ENCODE measurements at places on chromosomes 2 and 18.

DNA sequence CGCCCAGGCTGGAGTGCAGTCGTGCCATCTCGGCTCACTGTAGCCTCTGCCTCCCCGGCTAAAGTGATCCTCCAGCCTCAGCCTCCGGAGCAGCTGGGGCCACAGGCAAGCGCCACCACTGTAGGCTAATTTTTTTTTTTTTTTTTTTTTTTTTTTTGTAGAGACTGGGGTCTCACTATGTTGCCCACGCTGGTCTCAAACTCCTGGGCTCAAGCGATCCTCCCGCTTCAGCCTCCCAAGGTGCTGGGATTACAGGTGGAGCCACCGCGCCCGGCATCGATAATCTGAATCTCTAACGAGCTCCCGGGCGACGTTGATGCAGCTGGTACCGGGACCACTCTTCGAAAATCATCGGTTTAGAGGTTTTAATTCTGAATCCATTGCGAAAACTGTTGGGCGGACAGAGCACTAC lies 520 bp upstream of the CYP20A1 start:
- DNase-seq = no peak

GRCh38 chr2:160351956-160352355 lies 141.7 kb downstream of the RBMS1 start:
- no peak for DNase-seq

DNA sequence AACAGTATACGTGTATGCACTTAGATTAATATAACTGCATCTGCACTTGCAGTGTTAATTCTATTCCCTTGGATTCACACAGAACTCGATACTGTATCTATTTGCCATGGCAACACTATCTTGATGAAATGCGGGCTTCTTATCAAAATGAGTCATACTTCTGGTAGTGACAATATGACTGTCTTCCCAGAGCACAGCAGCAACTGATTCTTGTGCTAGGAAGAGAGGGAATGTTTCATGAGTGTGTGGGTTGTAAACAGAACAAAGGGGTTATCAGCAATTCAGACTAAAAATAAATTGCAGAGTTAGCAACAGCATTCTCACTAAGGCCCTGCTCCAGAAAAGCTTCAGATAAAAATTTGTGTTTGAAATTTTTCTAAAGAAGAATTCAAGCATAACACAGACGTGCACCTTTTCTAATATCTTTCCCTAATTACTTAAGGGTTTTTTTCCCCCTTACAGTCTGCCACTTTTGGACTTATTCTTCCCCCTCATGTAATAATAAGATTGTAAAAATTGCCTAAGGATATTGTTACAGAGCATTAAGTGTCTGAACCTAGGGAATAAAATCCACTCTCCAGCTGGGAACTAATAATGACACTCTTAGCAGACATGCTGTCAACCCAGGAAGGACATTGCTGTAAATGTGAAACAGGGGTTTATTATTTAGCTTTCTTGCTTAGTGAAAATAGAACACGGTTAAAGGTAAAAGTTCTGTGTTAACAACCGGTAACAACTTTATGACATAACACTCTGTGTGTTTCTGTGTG lies 99.9 kb upstream of the SLC38A11 start:
- DNase-seq = no peak

DNA sequence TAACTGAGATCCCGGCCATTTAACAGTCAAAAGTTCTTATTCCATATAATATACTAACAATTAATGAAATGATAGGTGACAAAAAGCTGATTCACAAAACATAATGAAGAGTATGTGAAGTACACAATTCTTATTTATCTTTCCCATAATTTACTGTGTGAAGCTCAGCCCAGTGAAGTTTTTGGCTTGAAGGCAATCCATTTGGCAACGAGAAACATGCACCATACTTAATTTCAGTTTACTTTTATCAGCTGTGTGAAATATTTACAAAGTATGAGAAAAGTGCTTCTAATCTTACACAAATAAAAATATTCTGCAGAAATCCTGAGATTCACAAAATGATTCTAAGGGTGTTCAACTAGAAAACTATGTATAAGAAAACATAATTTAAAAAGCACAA lies 12.3 kb downstream of the FAM98A start:
- no peak for DNase-seq

DNA sequence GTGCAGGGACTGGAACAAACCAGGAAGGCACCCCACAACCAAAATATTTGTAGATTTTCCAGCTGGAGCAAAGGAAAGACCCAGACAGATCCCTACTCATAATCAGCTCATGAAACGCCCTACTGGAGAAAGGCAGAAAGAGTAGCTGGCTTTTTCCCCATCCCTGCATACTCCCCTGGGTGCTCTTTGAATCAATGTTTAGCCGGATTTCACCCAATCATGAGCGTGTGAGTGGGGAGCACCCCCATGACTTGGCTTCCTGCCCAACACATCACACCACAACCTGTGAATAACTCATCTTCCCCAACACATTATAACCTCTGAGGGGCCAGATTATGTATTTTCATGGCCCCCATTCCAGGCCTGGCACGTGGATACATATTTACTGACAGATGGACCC lies 35.1 kb upstream of the SLC14A1 start:
- no peak for DNase-seq

GRCh38 chr2:224104668-224105386 lies 65.7 kb upstream of the SERPINE2 start:
- DNase-seq = no peak

GRCh38 chr2:109279243-109279860 lies 150.3 kb downstream of the SH3RF3 start:
- DNase-seq = no peak

GRCh38 chr2:84817239-84817655 lies 63.6 kb downstream of the TRABD2A start:
- DNase-seq = no peak

- DNase-seq = no peak
Observed at GRCh38 chr2:55951533-55951932, 28.0 kb upstream of the EFEMP1 start.

DNA sequence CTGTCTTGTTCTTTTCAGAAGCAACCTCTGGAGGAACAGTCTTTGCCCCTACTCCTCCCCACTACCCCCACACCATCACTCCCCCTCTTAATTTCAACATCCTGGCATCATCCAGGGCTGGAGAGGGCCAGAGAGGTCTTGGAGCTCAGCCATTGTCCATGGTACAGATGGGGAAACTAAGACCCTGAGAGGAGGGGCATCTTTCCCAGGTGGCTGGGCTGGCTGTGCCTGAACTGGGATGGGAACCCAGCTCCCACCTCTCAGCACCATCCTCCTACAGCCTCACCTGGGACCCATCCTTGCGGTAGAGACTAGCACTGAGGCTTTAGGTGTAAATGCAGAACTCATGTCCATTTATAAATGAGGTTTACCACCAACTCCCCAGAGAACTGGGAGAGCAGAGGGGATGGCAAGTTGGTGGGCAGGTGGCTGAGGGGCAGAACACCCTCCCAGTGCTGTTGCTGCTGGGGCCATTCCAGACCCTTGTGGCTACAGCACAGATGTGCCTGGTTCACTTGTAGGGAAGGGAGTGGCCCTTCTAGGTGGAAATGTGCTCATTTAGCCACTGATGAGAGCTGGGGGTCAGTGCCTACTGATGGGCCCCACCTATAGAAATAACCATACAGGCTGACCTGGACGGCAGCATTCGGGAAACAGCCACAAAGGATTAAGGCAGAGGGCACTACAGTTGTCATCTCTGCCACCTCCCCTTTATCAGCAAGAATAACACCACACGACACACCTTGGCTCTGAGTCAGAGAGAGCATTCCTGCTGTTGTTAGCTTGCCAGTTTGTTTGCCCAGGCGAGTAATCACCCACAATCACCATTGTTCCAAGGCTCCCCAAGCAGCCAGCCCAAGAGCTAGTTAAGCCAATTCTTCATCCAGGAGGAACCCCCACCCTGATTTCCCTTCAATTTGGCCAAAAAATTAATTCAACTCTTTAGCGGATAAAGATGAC lies 2.1 kb downstream of the MLPH start:
- peak; percentile 55 for DNase-seq

DNA sequence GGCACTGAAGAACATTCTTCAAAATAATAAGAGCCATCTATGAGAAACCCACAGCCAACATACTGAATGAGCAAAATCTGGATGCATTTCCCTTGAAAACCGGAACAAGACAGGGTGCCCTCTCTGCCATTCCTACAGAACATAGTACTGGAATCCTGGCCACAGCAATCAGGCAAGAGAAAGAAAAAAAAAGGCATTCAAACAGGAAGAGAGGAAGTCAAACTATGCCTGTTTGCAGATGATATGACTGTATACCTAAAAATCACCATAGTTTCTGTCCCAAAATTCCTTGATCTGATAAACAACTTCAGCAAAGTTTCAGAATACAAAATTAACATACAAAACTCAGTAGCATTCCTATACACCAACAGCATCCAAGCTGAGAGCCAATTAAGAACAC lies 119.5 kb upstream of the PARD3B start:
- no peak for DNase-seq

DNA sequence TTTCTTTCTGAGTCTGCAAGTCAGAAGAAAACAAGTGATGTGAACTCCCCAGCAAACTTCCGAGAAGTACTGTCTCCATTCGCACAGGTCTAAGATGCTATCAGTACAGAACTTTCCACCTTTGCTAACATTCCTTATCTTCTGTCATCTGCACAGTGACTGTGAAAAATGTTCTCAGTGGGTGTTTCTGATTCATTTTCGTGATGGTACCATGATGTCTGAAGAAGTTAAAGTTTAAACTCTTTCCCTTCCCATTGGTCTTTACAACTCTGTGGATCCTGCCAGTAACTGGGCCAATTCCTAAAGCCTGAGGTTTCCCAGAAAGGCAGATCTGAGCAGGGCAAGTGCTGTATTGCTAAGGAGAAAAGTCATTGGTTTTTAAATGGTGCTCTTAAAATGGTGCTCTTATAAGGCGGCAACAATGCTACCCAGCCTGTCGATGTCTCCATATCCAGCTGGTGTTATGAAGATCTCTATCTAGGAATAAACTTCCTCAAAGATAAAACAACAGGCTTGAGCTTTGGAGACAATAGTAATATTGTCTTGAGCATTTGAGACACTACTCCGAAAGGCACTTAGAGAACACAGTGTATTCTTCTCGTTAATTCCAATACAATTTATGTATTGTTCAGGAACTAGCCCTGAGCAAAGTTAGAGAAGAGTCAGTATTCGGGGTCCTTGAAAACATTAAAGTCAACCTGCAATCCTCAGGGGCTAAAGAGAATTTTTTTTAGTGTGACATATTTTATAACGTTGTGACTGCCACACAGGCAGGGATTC lies 232.3 kb downstream of the OSR1 start:
- DNase-seq = no peak

- no peak for DNase-seq
Observed at GRCh38 chr2:15377202-15377601, 183.9 kb downstream of the NBAS start.

- no peak for DNase-seq
Observed at GRCh38 chr2:237711458-237712150, 84.2 kb downstream of the LRRFIP1 start.

GRCh38 chr18:24317370-24317769 lies 80.3 kb downstream of the OSBPL1A start:
- DNase-seq = no peak

- no peak for DNase-seq
Observed at GRCh38 chr18:36355511-36355910, 58.0 kb downstream of the FHOD3 start.

- DNase-seq = peak; percentile 52
Observed at GRCh38 chr2:19611491-19612332, 253.3 kb upstream of the OSR1 start.

DNA sequence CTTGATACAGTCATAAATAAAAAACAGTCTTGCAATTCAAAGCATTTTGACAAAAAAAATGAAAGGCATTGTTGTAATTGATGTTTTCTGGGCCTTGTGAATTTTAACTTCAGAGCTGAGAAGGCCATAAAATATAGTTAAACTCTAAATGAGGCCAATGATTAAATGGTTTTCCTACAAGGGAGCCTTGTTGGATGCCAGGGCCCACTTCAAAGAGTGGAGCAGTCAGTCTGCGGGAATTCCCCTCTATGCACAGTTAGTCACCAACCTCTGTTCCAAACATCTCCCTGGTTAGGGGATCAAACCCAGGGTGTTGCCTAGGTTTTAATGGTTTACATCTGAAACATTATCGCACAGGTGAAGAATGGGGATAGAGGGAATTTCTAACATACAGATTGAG lies 143.4 kb downstream of the NCKAP5 start:
- no peak for DNase-seq

GRCh38 chr2:162697111-162697510 lies 141.5 kb downstream of the KCNH7 start:
- no peak for DNase-seq

- no peak for DNase-seq
Observed at GRCh38 chr18:42854558-42854957, 260.9 kb downstream of the RIT2 start.

GRCh38 chr2:182496596-182496995 lies 69.8 kb upstream of the PDE1A start:
- DNase-seq = no peak

- DNase-seq = no peak
Observed at GRCh38 chr18:48682768-48683167, 143.9 kb downstream of the CTIF start.

DNA sequence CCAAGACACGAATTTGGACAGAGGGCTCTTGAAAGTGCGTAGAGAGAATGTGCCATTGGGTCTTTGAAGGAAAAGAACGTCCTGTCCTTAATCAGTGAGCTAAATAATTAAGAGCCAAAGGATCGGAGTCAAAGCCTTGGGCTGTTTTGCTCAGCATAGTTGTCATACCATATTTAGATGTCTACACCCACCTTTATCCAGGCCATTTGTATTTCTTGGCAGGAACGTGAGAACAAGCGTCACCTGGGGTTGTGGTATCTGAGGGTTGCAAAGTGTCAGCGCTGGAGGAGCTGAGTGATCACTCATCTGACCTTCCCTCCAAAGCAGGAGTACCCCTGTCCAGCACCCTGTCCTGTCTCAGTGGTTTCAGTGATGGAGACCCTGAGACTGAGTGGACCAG lies 4.5 kb downstream of the LPIN1 start:
- DNase-seq = no peak

- no peak for DNase-seq
Observed at GRCh38 chr2:28201671-28202180, 190.9 kb upstream of the FOSL2 start.

- DNase-seq = no peak
Observed at GRCh38 chr18:9736286-9736835, 28.3 kb downstream of the RAB31 start.

GRCh38 chr18:39188278-39188677 lies 1622.7 kb upstream of the CELF4 start:
- DNase-seq = no peak

GRCh38 chr2:18752667-18753422 lies 163.5 kb upstream of the NT5C1B start:
- DNase-seq = no peak

DNA sequence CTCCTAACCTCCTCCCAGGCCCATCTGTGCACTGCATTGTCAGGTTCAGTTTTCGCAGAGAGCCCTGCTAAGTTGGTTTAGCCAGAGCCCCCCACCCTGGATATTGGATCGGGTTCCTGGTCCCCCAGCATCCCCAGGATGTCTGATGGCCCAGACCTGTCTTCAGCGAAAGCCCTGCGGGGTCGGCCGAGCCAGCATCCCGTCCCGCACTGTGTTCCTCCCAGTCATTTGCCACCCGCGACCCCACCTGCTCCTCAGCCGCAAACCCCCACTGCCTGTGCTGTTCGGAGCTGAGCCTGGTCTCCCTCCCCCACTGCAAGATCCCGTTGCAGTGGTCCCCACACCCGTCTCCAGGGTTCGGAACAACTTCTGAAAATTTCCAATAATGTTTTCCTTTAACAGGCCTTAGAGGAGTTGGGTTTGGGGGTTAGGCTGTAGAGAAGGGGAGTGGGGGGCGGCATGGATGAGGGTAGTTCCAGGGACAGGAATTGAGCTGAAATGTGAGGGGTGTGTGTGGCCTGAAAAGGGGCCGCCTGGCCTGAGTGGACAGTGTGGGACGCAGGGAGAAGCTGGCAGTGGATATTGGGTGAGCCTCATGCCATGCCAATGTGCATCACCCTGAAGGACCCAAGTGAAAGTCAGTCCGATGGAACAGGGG lies 1.6 kb upstream of the COPS9 start:
- DNase-seq = no peak

Measured in H54 (cell line).